Astrocyte (in vitro differentiated cells and primary cell): ENCODE measurements at places on chromosomes 1 and 21.

DNA sequence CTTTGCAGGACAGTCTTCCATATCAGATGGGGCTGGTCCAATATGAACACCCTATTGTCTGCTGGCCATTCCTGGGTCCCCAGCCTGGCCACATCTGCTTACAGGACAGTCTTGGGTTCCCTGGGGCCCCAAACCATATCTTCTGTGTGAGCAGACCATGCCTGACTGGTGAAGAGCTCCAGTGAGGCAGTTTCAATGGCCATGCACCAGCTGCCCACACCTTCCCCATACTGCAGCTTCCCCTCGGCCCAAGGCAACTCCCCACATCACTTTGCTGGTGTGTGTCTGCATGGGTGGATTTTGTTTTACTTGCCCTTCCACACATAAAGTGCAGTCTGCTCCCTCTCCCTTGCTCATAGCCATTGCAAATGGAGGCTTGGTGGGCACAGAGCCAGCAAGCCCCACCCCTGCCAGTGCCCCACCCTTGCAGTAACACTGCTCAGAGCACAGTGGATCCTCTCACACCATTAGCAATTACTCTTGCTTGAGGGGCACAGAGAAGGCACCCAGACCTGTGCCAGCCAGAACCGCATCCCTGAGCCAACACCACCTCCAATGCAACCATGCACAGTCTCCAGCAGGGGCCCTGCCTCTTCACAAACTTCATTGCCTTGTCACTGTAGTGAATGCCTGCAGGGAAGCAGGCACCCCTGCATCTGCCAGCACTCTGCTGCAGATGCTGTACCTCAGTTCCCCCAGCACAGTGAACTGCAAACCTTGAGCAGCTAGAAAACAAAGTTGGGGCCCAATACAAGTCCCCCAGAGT, 474.5 kb upstream of the BEND5 start:
- no peaks in the 10 kb centered on the region for H3K36me3 ChIP-seq
- no peak for DNase-seq
- no peak overlapping the region for H3K27ac ChIP-seq
- H3K4me1 ChIP-seq: no peaks in the 10 kb centered on the region
- H3K4me3 ChIP-seq: no peak overlapping the region

- no peak overlapping the region for H3K4me3 ChIP-seq
- no peaks in the 10 kb centered on the region for H3K36me3 ChIP-seq
- H3K27me3 ChIP-seq: peaks cover 7% of the 10 kb centered on the region
- no peak overlapping the region for H3K27ac ChIP-seq
Measured at GRCh38 chr1:47761974-47762373, 235.2 kb downstream of the TRABD2B start.

DNA sequence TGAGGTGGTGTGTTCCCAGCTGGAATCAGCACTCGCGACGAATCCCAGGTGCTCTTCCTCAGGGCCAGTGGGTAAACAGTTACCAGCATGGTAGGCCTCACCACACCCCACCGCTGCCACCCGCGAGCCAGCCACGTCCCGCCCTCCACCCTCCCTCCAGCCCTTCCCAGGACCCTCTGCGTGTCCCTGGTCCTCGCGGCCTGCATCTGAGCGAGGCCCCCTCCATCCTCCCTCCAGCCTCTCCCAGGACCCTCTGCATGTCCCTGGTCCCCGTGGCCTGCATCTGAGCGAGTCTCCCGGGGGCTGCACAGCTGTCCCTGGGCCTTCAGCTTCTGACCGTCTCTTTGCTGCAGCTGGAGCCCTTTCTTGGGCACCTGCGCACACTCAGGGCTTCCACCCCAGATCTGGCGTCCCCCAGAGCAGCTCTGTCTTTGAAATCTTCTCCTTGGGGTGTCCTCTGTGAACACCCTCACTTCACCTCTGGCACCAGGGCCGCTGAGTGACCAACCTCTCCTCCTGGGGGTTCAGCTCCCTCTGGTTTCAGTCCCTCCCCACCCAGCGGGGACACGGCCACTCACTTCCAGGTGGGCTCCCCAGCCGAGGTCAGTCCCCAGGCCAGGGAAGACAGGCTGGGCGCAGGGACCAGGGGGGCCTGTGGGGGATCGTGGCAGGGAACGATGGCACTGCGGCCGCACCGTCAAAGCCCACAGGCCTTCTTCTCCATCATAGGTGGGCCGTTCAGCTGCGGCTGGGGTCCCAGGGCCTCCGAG, 57.8 kb upstream of the COL6A2 start:
- no peaks in the 10 kb centered on the region for H3K27me3 ChIP-seq
- H3K4me3 ChIP-seq: no peak overlapping the region
- peaks cover 20% of the 10 kb centered on the region for H3K4me1 ChIP-seq
- DNase-seq: no peak
- H3K27ac ChIP-seq: peak overlapping the region; percentile 91

- H3K27ac ChIP-seq: no peak overlapping the region
- H3K27me3 ChIP-seq: peaks cover 5% of the 10 kb centered on the region
- DNase-seq: no peak
- H3K4me3 ChIP-seq: no peak overlapping the region
- H3K36me3 ChIP-seq: no peaks in the 10 kb centered on the region
Measured at GRCh38 chr1:3669971-3670431, 17.7 kb downstream of the TP73 start.

DNA sequence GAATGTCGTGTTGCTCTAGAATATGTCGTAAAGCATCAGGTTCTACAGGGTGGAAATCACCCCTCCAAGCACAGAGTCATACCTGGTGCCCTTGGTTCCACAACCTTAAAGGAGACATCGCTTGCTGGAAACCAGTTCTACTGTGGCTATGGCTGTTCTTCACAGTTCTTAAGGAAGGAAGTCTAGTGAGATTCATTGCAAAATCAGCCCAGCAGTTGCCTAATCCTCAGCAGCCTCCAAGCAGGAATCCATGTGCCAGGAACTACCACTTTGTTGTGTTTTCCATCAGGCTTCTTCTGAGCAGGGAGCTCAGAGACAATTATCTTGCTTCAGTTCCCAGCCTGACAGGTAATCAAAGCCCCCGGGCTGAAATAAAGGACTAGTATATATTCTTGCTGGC, 45.0 kb upstream of the SLC35F3 start:
- DNase-seq: no peak
- H3K36me3 ChIP-seq: no peaks in the 10 kb centered on the region
- H3K27me3 ChIP-seq: no peaks in the 10 kb centered on the region
- no peak overlapping the region for H3K27ac ChIP-seq
- H3K4me1 ChIP-seq: no peaks in the 10 kb centered on the region
- H3K4me3 ChIP-seq: no peak overlapping the region

- H3K27ac ChIP-seq: peak overlapping the region; percentile 7
- peaks cover 24% of the 10 kb centered on the region for H3K4me1 ChIP-seq
- no peaks in the 10 kb centered on the region for H3K36me3 ChIP-seq
Measured at GRCh38 chr21:38297871-38298270, 41.1 kb downstream of the KCNJ15 start.

GRCh38 chr1:182952677-182953444, at the start of gene SHCBP1L:
SHCBP1L (minus strand) TSS chr1:182953166; CDS start chr1:182953133, 33 bp downstream.
- H3K4me1 ChIP-seq: peaks cover 11% of the 10 kb centered on the region
- no peak within 1 kb of the TSS for H3K27ac ChIP-seq
- no peak for DNase-seq
- no peaks in the 10 kb centered on the region for H3K27me3 ChIP-seq
- H3K4me3 ChIP-seq: no peak within 1 kb of the TSS
- no peaks in the 10 kb centered on the region for H3K36me3 ChIP-seq

DNA sequence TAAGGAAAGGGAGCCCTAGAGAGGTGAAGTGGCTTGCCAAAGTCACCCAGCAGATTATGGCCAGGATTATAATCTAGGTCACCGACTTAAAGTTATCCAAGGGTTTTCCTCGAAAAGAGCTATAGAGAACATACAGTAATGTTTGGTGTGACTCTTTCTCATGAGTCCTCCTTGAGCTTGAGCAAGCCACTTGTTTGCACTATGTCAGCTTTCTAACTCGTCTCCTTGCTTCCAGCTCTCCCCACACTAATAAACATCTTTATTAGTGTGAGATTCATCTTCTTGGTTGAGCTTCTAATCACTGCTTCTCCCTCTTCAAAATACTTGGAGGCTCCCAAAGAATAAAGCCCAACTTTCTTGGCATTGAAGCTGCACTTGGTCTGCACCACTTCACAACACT, 390.0 kb upstream of the USP24 start:
- H3K36me3 ChIP-seq: no peaks in the 10 kb centered on the region
- H3K4me1 ChIP-seq: no peaks in the 10 kb centered on the region
- DNase-seq: no peak
- no peak overlapping the region for H3K27ac ChIP-seq

DNA sequence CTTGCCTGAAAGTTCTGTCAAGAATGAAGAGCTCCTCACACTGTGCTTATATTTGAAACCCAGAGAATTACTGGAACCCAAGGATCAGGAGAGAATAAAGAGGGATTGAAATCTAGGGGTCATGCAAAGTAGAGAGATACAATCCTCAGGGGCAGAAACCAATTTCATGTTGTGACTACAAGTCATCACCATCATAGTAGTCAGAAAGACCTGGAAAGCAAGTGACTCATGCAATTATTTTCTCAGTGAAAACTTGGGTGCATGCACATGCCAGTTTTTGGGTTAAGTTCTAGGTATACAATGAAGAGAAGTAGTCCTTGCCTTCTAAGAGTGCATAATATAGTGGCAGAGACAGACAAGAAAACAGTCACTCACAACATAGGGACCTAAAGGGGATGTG, 210.0 kb downstream of the ZC3H11B start:
- no peak overlapping the region for H3K4me3 ChIP-seq
- H3K4me1 ChIP-seq: no peaks in the 10 kb centered on the region
- H3K36me3 ChIP-seq: no peaks in the 10 kb centered on the region
- H3K27ac ChIP-seq: no peak overlapping the region

DNA sequence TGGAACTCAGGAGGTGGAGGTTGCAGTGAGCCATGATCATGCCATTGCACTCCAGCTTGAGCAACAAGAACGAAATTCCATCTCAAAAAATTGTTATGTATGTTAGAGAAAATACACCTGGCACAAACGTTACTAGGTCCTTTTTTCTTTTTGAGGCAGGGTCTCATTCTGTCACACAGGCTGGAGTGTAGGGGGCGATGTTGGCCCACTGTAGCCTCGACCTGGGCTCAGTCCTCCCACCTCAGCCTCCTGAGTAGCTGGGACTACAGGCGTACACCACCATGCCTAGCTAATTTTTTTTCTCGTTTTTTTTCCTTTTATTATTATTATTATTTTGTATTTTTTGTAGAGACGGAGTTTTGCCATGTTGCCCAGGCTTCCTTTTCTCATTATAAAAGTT, 4.4 kb downstream of the HAX1 start:
- no peak for DNase-seq
- no peak overlapping the region for H3K4me3 ChIP-seq
- peaks cover 6% of the 10 kb centered on the region for H3K36me3 ChIP-seq
- peaks cover 6% of the 10 kb centered on the region for H3K4me1 ChIP-seq
- no peaks in the 10 kb centered on the region for H3K27me3 ChIP-seq
- H3K27ac ChIP-seq: no peak overlapping the region

DNA sequence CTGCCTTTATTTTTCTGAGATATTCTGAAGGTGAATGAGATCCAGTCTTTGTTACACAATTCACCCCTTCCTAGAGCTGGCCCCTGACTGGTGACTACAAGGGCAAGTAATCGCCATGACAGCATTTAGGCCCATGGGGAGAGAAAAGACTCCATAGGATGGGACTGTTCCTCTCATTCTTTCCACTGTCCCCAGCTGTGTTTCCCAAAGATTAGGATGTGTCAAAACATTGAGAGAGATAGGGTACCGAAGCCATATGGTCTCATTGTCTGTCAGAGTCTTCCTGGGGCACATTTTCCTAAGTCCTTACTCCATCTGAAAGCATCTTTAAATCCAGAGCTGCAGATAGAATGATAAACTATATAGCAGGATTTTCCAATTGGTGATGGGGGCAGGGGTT, 423.5 kb downstream of the OMA1 start:
- H3K36me3 ChIP-seq: no peaks in the 10 kb centered on the region
- no peaks in the 10 kb centered on the region for H3K27me3 ChIP-seq
- H3K27ac ChIP-seq: no peak overlapping the region
- H3K4me1 ChIP-seq: no peaks in the 10 kb centered on the region
- DNase-seq: no peak
- H3K4me3 ChIP-seq: no peak overlapping the region

GRCh38 chr1:41241749-41242341, at the start of gene SCMH1:
SCMH1 (minus strand) TSS chr1:41242306; CDS start chr1:41186133, 56,173 bp downstream.
- H3K4me1 ChIP-seq: peaks cover 21% of the 10 kb centered on the region
- peak within 1 kb of the TSS; percentile 61 for H3K4me3 ChIP-seq
- no peaks in the 10 kb centered on the region for H3K36me3 ChIP-seq
- peak; percentile 12 for DNase-seq

DNA sequence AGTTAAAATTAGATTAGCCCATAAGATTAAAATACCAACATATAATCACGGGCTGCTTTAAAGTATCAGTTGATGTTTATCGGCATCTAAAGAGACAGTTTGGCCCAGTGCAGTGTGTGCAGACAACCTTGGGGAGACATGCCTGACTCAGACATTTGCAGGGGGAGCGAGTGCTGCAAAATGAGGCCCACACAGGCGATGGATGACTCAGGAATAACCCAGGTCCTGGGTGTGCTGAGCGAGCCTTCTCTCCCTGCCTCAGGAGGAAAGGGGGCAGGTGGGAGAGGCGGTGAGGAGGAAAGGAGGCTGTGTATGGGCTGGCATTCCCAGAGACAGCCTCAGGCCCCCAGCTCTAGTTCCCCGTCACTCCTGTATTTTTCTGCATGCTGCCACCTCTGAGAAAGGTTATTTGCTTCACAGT, 9.0 kb downstream of the SLC9A1 start:
- peak; percentile 90 for DNase-seq
- peak overlapping the region; percentile 66 for H3K27ac ChIP-seq
- no peak overlapping the region for H3K4me3 ChIP-seq
- H3K27me3 ChIP-seq: no peaks in the 10 kb centered on the region

- no peaks in the 10 kb centered on the region for H3K27me3 ChIP-seq
- H3K36me3 ChIP-seq: no peaks in the 10 kb centered on the region
- peak; percentile 77 for DNase-seq
- H3K27ac ChIP-seq: peak overlapping the region; percentile 45
- no peak overlapping the region for H3K4me3 ChIP-seq
Measured at GRCh38 chr21:45330075-45330781, 42.5 kb upstream of the POFUT2 start.

- no peaks in the 10 kb centered on the region for H3K27me3 ChIP-seq
- no peak overlapping the region for H3K27ac ChIP-seq
- DNase-seq: peak; percentile 87
- no peaks in the 10 kb centered on the region for H3K36me3 ChIP-seq
- H3K4me3 ChIP-seq: no peak overlapping the region
Measured at GRCh38 chr1:96962751-96963211, 241.2 kb downstream of the PTBP2 start.

- no peak for DNase-seq
- no peaks in the 10 kb centered on the region for H3K4me1 ChIP-seq
- no peak overlapping the region for H3K4me3 ChIP-seq
- H3K27ac ChIP-seq: no peak overlapping the region
Measured at GRCh38 chr1:70836456-70836855, 211.2 kb downstream of the PTGER3 start.

DNA sequence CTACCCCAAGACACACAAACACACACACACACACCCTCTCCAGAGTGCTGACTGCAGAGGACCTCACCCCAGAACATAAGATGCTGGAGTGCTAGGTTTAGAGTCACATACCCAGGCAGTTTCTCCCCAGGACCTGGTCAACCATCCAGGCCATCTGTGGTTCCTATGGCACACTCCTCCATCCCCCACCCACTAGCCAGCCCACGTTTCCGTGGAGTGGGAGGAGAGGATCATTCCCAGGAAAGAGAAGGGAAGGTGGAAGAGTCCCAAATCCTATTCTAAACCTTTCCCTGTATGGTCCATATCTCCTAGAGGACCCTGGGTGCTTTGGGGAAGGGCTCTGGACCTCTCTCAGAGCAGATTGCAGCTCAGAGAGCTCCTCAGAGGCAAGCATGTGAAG, 1.1 kb downstream of the KCNJ9 start:
- H3K27me3 ChIP-seq: peaks cover 45% of the 10 kb centered on the region
- no peak for DNase-seq
- H3K36me3 ChIP-seq: no peaks in the 10 kb centered on the region

- no peak overlapping the region for H3K4me3 ChIP-seq
- peak; percentile 18 for DNase-seq
- H3K36me3 ChIP-seq: no peaks in the 10 kb centered on the region
- H3K27ac ChIP-seq: no peak overlapping the region
- H3K27me3 ChIP-seq: no peaks in the 10 kb centered on the region
- no peaks in the 10 kb centered on the region for H3K4me1 ChIP-seq
Measured at GRCh38 chr21:28737674-28738419, 254.8 kb downstream of the LTN1 start.
